NCI-H510A treated with DMSO at 0.1 percent for 48 hours (cell line): ENCODE measurements at places on chromosomes 4 and X.

GRCh38 chrX:78327370-78328086 is at the start of gene CYSLTR1:
CYSLTR1 (minus strand) TSS chrX:78327611; CDS start chrX:78273746, 53,865 bp downstream.
- DNase-seq, result no peak

DNA sequence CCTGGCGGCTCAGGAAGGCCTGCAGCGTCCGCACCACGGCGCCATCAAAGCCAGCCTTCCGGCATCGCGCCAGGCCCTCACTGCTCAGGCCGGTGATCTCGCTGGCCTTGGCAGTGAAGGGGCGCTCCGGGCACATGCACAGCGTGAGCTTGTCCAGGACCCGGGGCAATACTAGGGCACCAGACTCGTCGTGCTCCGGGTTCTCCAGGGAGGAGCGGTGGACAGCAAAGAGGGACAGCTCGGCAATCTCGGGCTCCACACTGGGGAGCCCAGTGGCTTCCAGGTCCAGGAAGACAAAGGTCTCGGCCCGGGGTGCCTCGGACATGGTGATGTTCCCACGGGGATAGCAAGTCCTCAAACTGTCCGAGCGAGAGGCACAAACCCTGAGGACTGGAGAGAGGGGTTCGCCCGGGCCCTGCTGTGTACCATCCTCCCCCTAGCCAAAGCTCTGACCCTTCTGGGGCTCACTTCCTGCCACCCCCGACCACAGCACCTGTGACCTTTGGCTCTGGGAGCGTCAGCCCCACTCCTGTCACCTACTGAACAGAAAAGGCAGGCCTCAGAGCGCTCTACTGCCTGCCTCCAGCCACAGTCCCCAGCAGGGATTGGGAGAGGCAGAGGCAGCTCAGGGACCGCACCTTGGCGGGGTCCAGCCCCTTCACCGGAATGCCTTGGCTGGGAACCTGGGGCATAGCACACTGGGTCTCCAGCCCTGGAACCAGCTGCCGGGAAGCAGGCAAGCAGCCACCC is 575 bp downstream of the TREX2 start:
- DNase-seq, result no peak

DNA sequence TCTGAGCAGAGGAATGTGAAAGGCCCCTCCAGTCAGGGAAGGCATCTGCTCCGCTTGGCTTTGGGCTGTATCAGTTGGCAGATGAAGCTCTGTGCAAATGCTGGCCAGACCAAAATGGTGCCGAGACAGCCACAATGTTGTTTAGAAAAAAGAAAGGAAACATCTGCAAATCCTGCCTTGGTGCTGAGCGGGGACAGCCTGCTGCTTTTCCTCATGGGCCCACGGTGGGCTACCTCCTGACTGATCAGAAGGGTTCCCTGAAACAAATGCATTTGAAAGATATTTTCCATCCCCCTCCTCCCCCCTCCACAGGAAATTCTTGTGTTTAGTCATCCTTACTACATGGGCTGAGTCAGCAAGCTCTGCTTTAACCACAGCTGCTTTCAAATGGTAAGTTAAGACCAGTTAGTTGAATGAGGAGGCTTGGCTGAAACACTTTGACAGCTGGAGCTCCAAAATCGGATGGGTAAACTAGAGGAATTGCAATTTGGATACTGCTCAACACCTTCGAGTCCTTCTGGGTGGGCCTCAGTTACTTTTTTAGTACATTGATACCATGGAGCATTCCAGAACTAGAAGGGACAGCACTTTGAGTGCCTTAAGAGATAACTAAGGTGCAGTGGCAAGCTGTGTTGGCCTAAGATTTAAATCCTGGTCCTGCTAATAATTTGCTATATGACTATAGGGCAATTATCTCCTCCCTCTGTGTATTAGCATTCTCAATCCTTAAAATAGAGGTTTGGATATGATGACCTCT is 36.0 kb downstream of the PLAC1 start:
- no peak for DNase-seq

DNA sequence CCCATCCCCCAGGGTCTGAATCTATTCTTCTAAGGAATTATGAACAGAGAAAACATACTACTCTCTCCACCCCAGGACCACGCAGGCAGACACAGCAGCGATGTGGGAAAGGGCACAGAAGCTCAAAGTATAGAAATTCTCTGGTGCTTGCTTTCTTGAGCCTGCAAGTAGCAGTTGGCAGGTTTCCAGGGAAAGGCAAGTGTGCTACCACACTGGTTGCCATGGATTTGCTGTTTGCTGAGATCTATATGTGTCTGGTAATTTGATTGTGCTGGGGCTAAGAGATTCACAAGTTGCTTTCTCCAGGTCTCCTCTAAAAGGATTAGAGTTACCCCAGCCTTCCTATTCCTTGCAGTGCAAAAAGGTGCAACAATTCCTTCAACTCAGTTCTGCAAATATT is 83.1 kb downstream of the GUCY2F start:
- DNase-seq, result no peak

GRCh38 chr4:963276-964225 is 9.8 kb downstream of the DGKQ start:
- DNase-seq, result no peak

- DNase-seq, result no peak
Measured at GRCh38 chr4:17665852-17666251, 51.4 kb downstream of the MED28 start.

DNA sequence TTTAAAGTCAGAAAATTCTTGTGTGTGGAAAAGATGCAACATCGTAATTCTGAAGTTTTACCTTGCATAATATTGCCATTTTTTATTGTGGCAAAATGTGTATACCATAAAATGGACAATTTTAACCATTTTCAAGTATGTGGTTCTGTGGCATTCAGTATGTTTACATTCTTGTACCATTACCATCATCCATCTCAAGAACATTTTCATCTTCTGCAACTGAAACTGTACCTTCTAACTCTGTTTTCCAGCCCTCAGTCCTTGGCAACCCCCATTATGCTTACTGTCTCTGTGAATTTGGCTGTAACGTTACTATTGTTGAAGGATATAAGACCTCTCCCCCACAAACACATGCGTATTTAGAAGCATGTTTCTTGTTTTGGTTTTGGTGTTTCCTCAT is 123.2 kb downstream of the BMPR1B start:
- DNase-seq, result no peak

DNA sequence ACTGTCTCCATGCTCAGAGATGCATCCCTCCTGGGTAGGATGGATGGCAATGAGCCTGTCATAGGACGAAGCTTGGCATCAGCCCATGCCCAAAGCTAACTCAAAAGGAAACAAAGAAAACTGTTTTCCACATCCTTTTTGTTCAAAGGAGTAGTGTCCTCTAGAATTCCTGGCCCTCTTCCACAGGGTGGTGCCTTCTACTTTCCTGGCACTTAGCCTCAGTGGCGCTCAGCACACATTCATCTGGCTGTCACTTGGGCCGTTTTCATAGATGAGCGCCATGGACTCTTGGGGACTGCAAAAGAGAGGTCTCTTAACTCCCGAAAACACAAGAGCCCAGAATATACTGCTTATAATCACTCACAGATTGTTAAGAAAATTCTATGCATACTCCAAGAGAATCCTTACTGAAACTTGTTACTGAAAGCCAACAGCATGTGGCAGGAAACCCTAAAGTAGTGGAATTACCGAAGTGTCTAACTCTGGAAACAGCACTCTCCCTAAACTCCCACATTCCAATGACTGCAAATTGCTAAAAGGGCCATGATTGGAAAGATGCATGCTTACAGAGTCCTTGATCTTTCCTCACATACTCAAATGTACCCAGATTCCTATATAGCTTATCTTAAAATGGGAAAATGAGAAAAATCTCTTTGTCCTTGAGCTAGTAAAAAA is 110.0 kb downstream of the HS6ST2 start:
- DNase-seq, result no peak

DNA sequence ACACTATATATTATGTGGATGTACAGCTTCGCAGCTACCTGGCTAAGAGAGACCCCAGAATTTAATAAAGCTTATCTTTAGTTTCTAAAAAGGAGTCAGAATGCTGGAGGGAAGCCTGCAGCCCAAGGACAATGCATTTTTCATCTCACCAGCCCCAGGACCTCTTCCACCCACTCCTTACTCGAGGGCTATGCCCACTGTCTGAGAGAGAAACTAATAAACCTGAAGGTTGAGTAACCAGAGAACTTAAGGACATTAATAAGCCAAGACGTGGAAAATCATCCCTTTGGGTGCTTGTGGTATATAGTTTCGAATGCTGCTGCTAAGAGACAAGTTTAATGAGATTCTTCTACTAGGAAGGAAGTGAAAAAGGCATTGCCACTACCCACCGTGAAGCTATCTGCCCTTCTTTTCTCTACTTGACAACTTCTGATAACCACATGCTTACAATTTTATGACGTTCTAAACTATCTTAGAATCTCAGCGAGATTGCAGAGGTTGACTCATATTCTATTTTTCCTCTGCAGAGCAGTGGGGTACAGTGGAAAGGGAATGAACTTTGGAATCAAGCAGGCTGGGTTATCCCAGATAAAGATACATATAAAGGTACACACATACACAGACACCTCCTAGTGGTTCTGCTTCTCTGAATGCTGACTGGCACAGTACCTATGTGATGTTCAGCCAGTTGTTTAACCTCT is 3.3 kb downstream of the RELL1 start:
- DNase-seq, result no peak

DNA sequence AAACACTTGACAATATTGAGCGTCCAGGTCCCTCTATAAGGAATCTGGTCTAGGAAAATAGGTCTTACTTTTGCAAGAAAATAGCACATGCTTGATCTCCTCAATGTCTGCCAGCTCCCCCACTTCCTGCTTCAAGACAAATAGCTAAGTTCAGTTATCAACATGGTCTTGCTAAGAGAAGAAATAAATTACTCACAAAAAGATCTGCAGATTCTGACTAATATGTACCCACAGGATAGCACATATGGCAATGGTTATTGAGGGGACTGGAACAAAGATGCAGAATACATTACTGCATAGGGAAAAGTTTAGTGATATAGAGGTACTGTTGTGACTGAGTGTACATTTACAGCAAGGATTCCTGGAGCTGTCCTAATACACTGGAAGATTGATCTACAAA is 457.5 kb upstream of the GRID2 start:
- no peak for DNase-seq

DNA sequence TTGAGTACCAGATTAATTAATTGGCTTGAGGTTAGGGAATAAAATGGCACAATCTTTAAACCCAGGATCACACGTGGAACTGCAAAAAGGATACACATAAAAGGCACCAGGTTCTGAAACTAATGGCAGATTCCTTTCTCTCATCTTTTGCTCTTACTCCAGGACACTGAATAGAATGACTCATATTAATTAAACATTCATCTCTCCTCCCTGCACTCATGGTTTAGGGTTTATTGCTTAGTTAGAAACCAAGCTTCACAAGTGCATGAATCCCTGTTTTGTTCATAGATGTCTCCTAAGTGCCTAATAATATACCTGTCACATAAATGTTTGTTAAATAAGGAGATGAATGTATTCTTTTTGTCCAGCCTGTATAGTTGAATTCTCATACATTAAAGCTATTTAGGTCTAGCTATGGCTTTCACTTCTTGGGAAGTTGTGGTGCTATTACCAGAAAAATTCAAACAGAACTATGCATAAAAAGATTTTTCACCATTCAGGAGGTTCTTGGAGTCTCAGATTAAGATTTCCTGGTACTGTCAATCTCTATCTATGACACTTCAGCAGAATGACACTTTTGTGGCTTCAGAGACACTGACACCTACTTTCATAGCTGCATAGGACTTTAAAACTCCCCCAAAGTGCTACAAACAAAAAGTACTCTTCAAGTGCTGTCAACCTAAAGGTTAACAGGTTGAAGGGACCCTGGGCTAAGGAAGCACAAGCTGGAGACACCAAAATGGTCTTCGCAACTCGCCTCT is 7.4 kb downstream of the CORIN start:
- no peak for DNase-seq

GRCh38 chr4:88857588-88857987 is 160.0 kb upstream of the NAP1L5 start:
- no peak for DNase-seq

GRCh38 chrX:71111141-71111843 is at the start of gene IL2RG:
IL2RG (minus strand) TSS chrX:71111577; CDS start chrX:71111539, 38 bp downstream.
- no peak for DNase-seq

GRCh38 chr4:172631832-172632231 is 536.8 kb upstream of the GALNT7 start:
- DNase-seq, result no peak

- peak; percentile 3 for DNase-seq
Measured at GRCh38 chrX:65196758-65197360, 220.6 kb upstream of the ZC4H2 start.

DNA sequence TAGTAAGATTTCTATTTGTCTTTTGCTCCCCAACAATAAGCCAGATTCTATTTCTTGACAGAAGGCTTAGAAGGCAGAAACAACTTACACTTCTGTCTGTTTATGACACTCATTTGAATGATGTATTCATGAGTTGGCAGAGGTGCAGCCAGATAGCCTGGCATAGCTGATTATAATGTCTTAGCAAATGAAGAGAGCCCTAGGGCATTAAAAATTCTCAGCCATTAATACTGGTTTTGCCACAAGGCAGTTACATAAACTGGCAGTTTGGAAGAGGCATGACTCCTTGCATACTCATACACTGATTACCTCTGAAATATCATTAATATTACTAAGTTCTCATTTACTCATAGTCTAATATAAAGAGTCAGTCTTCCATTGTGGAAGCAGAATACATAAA is 728.5 kb upstream of the NDST4 start:
- no peak for DNase-seq

GRCh38 chr4:24497221-24497620 is 87.1 kb downstream of the DHX15 start:
- DNase-seq, result no peak

DNA sequence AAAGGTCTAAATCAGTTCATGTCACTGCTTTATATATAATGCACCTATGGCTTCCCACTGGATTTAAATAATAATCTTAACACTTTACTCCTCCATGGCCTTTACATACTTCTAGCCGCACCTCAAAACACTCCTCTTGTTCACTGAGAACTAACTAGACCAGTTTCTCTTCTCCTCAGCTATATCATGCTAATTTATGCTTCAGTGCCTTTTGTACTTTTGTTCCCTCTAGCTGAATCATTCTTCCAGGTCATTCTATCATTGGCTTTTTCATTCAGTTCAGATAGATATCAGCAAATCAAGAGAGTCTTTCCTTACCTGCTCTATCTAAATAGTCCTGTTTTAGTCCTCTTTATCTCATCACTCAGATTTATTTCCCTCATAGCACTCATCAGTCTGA is 64.2 kb downstream of the TET2 start:
- DNase-seq, result no peak

GRCh38 chrX:5650904-5651303 is 577.8 kb downstream of the NLGN4X start:
- DNase-seq, result no peak

DNA sequence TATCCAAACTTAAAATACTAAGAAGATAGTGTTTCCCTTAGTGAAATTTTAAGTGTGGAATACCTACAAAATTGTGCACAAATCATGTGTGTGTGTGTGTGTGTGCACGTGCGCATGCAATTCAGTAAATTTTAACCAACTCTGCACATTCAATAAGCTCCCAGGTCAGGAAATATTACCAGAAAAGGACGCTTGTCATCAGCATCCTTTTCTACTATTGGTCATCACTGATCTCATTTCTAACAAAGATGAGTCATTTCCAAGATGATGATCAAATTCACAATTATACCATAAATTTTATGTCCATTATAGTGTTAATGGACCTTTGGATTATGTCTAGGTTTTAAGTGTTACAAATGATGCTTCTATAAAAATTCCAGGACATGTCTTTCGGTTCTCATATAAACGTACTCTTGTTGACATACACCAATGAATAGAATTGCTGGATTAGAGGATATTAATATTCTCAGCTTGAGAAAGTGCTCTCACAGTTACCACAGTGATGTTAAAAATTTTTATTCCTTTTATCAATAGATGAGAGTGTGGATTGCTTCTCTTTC is 560.9 kb upstream of the AGA start:
- no peak for DNase-seq

- no peak for DNase-seq
Measured at GRCh38 chr4:118765399-118765798, 70.5 kb downstream of the SEC24D start.
